ENCODE measurements at places on chromosomes 13 and 19.

DNA sequence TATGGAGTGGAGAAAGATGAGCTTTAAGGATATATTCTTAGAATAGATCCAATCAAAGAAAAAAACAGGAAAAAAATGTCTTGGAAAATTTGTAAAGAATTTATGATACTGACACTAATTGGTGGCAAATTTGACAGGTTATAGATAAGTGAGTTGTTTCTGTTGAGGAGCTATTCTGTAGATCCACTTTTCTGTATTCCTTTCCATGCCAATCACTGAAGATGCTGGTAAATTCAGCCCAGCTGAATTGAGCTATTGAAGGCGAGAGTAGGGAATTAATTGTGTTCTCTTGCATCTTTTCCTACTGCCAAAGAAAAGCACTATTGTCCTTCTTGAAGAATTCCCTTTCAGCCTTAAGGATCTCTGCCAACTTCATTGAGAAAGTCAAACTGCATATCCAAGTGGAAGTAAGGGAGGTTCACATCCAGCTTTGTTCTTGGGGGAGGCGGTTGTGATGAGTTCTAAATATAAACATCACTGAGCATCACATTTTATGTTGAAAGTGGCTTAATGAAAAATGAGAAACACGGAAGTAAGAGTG lies 113.1 kb downstream of the PCDH9 start:
- DNase-seq: no peak

GRCh38 chr19:6213266-6213595 lies 66.5 kb downstream of the MLLT1 start:
- no peak for DNase-seq

DNA sequence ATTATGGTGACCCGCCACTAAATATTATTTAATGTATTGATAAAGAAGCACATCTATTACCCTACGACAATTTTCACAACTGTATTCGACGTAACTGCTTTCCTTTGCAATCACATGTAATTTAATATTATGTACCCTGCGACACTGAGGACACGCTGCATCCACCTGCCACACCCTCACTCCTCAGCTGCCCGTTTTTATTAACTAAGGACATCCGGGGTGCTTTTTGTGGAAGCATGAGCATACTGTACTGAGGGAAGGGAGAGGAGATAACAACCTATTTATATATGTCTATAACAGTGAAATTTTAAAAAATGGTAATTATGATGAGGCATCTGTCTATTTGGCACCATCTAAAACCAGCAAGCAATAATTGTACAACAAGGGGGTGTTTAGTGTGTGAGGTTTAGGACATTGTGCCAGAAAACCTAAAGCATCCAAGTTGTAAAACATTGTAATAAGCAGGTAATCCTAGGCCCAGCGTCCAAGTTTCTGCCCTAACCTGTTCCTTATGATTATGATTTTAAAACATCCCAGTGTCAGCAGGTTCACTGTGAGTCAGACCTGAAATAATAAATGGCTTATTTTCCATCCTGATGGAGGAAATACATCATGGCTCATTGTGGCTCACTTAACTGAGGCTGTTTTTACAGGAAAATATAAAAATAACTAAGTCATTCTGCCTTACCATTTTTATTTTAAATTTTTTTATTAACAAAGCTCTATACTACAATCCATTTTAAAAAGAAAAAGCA lies 56.3 kb downstream of the FOXO1 start:
- no peak for DNase-seq

GRCh38 chr19:18179957-18180356 lies 6.3 kb downstream of the IFI30 start:
- no peak for DNase-seq

GRCh38 chr13:21079761-21080592 lies 18.6 kb upstream of the LATS2 start:
- DNase-seq: no peak

GRCh38 chr19:35037716-35038622 lies 3.6 kb upstream of the HPN start:
- DNase-seq: no peak

DNA sequence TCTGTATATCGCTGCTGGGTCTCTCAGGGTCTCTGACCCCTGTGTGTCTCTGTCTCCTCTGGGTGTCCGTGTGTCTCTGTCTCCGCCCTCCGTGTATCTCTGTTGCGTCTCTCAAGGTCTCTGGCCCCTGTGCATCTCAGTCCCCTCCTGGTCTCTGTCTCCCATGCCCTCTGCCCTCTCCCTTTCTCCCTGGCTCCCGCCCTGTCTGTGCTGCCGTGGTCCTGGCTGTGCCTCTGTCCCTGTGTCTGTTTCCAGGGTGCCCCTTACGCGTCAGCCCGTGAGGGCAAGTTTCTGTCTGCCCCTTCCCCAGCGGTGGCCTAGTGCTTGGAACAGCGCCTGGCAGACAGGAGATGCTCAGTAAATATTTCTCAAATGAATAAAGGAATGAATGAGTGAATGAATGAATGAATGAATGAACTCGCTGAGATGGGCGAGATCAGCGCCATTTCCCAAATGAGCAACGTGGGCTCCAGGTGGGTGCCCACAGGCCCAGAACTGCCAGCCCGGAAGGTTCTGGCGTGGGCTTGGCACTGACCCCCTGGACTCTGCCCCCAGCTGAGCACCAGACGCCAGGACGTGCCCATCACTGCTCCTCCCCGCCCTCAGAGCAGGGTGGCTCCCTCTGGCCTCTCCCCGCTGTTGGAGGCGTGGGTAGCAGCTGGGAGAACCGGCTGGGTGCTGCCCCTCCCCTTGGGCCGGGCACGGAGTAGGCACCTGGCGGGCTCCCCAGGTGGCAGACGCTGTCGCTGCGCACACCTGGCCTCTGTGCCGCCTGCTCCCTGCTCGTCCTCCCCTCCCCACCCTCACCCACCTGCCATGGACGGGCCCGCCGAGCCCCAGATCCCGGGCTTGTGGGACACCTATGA lies at the start of gene SULT2B1:
Gene SULT2B1, plus strand, starts transcription at position 736 of the 866 bp plus-strand sequence. Its CDS starts 81 bp downstream, at position 817.
- DNase-seq: no peak

DNA sequence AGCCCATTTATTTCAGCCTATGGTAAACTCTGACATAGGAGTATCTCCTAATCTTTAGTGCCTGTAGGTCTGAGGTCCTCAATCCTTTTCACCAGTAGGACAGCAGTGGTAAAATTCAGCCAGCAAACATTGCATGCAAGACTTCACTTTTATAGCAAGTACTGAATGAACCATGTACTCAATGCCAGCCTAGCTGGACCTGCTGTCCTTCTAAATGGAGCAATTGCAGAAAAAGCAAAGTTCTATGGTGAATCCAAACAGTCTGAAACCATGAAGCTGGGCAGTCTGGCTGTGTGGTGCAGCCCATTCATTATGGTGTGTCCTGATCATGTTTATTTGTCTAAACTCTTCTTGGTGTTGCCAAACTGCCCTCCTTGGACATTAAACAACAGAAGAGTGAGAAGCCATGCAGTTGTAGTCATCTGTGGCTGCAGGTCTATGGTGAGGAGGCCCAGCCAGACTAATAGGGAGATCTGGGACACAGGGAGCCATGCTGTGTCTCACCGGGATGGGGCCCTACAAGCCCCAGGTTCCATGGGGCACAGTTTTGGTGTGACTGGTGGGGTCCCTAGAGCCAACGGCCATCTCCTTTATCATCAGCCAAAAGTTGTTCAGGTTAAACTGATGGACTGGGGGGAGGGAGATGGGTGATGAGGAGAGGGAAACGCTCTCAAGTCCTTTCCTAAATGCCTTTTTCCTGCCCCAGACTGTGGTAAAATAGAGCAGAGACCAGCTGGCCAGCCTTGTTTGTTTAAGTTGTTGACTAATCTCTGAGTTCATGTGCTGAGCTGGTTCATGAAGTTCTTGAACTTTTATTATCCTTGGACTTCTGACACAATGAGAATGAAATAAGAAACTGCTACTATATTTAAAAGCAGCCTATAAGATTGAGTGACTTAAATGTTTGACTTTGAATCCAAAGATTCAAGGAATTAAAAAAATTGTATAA lies 20.6 kb upstream of the TNFSF11 start:
- DNase-seq: no peak

- DNase-seq: no peak
Observed at GRCh38 chr19:51187395-51188226, 37.3 kb upstream of the CD33 start.

DNA sequence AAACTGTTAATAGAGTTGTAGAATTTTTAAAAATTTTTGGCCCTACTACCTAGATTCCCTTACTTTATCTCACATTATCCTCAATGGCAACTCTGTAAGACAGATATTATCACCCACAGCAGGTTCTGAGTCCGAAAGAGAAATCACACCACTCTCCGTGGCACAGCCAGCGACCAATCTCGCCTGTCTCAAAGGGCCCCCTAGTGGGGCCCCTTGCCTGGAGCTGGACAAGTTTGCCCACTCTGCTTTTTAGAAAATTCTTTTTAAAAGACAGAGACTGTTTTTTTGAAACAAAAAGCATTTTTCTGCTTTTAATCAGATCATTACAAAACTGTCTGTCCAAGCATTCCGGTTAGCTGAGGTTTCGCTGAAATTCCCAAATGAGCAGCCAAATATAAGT lies 21.7 kb downstream of the PHF11 start:
- DNase-seq: no peak

DNA sequence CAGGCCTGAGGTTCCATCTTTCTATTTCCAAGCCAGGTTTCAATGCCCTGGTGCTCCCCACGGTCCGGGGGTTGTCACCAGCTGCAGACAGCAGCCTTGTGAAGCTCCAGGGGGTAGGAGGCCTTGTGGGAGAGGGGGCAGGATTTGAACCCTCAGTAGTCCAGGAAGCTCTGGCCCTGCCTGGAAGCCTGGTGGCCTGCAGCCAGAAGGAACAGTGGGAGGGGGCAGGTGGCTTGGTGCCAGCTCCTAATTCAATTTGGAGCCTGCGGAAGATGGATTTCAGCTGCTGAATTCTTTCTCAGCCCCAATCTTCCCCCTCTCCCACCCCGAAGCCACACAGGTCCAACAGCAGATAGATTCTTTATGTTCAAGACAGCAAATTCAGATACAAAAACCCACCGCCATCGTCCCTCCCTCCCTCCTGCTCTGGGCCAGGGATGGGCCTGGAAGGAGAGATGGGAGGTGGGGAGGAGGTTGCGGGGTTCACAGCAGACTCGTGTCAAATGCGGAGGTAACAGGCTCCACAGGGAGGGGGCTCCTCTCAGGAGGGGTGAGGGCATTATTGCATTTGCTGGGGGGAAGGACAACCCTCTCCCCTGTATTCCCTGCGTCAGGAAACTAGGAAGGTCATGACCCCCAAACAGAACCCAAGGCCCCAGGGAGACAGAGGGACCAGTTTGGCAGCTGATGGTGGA lies 2.4 kb upstream of the PTGER1 start:
- DNase-seq: no peak

- no peak for DNase-seq
Observed at GRCh38 chr13:65623148-65623547, 1607.0 kb downstream of the PCDH9 start.

- no peak for DNase-seq
Observed at GRCh38 chr19:38559428-38560401, 58.0 kb downstream of the MAP4K1 start.

GRCh38 chr13:27004326-27004725 lies 167.3 kb downstream of the USP12 start:
- no peak for DNase-seq

DNA sequence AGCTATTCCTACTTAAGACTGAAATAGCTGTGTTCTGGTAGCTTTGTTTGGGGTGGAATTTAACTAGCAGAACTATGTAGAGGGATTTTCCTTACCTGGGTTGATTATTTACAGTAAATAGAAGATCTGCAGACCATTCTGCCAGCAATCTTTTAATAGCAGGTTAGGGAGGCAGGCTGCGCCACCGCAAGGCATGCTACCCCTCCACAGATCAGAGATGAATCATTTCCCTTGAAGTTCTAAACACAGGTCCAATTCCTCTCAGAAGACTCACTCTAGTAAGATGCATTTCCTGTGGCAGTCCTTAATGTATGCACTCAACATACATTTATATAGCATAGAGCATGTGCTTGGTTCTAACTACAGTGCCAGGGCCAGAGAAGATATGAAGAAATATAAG lies 109.0 kb downstream of the TNFRSF19 start:
- DNase-seq: no peak

- no peak for DNase-seq
Observed at GRCh38 chr19:19010551-19010950, 22.8 kb downstream of the SUGP2 start.

GRCh38 chr13:24624801-24625231 lies 55.4 kb upstream of the ATP12A start:
- no peak for DNase-seq

DNA sequence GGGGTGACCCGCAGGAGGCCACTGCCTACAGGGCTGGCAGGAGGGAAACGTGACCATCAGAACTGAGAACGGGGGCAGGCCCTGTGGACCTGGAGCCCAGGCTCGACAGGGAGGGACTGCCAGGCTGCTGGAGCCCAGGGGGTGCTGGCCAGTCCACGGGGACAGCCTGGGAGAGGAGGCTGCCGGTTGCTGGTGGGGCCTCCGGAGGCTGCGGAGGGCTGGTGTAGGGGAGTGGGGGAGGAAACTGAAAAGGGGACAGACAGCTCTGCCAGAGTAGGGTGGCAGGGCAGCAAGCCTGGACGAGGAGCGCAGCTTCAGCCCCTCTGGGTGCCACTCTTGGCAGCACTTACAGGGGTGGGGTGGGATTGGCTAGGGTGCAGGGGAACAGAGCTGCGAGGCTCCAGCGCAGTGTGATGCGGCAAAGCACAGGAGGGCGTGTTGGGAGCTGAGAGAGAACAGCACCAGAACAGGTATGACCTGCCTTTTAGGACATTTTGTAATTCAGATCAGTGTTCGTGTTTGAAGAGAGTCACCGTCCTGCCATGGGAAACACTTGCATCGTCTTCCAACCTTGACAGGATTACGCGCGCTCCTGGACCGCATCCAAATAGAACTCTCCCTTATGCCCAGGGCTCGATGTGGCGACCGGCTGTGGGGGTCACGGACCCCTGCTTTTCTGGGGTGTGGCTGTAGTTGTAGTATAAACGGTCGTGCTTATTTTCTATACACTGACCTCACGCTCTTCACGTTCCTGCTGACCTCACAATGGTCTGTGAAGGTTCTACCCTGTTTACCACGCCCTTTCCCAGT lies 19.9 kb upstream of the ARHGEF7 start:
- no peak for DNase-seq

DNA sequence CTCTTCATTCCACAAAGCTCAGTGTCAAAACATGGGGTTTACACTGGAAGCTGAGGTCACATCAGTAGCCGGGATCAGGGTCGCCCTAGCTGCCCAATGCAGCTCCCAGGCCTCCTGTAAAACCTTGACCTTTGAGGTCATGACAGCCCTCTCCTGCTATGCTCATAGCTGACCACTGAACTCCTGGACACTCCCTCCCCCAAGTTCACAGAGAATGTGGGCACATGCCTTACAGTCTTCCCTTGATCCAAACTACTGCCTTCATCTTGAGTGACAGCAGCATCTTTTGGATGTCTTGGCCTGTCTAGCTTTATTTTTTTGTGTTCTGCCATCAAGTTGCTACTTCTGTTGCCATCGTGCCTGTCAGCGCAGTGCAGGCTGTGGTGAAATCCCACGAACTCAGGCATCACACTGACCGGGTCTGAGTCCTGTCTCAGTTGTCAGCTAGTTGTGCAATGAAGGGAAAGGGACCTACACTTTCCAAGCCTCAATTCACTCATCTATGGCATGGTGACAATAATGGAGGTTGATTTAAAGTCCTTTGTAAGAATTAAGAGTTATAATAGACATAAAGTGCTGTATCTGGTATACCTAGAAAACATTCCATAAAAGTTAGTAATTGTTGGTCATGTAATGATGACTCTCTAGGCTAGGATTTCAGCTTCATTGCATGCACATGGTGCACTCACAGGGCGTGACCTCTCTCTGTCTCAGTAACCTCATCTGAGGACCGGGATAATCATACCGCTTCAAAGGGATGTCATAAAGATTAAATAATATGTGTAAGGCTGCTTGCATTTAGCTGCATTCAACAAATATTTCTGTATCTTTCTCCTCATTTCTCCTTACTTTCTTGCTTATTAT lies 16.4 kb upstream of the ALOX5AP start:
- DNase-seq: no peak

All from activated gamma-delta T cell (primary cell).